ENCODE measurements at places on chromosomes 7 and 10.

DNA sequence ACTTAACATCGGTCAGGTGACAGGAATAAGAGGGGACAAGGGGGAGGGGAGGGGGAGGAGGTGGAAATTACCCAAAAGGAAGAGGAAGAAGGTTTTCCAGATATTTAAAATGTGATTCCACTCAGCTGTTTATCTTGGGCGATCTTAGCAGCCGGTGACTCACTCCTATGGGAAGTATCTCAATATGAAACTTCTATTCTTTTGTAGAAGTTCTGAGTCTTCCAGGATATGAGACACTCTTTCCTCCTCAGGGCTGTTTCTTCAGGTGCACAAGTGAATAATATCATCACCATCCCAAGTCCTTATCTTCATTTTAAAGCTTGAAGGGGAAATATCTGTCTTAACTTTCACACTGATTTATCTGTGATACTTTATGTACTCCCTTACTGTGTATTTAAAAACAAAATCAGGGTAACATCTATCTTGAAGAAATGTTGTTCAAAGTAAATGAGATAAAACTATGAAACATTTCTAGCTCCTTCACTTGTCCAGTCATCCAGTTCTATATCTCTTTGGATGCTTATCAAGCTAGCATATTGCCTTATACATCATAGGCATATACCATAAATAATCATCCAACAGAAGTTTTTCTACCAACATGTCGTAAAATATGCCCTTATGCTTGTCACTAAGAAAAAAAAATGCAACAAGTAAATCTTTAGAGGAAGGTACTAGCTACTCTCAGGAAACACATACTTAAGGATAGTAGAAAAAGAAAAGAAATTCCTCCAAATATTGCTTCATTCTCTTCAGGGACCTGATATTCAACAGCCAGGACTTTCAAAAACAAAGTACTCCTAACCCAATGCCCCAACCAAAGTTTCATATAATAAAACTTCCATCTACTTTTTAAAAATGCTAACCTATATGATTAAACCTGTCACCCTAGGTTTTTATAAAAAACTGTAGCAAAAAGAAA, 13.7 kb downstream of the DOCK4 start:
- DNase-seq: no peak

DNA sequence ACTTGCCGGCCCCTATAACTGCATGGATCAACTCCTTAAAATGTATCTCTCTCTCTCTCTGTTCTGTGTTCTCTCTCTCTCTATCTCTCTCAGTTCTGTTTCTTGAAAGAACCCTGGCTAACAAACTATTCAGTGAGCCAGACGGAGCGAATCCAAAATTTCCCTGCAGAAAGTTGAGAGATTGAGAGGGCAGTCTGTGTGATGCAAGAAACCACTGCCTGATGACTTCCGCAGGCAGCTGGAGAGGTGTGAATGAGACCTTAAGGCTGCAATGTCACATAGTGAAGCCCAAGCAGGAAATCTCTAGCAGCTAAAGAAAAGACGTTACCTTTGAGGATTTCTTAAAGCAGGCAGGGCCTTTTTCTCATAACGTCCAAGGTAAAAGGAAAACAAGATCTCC, 17.3 kb downstream of the FAM107B start:
- DNase-seq: no peak

GRCh38 chr7:98217623-98218582, 6.7 kb downstream of the BHLHA15 start:
- DNase-seq: peak; percentile 96

DNA sequence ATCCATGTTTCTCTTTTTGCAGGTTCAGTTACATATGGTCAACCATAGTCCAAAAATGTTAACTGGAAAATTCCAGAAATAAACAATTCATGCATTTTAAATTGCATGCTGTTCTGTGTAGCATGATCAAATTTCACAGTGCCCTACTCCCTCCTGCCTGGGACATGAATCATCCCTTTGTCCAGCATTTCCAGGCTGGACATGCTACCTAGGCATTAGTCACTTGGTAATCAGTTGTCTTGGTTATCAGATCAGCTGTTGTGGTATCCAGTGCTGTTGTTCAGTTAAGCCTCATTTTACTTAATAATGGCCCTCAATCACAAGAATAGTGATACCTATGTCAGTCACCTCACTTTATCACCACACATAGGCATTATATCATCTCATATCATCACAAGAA, 7.3 kb upstream of the PNLIP start:
- no peak for DNase-seq

GRCh38 chr10:111705021-111705420, 478.5 kb downstream of the GPAM start:
- DNase-seq: no peak

- no peak for DNase-seq
Observed at GRCh38 chr7:20299647-20300312, 30.9 kb upstream of the ITGB8 start.

DNA sequence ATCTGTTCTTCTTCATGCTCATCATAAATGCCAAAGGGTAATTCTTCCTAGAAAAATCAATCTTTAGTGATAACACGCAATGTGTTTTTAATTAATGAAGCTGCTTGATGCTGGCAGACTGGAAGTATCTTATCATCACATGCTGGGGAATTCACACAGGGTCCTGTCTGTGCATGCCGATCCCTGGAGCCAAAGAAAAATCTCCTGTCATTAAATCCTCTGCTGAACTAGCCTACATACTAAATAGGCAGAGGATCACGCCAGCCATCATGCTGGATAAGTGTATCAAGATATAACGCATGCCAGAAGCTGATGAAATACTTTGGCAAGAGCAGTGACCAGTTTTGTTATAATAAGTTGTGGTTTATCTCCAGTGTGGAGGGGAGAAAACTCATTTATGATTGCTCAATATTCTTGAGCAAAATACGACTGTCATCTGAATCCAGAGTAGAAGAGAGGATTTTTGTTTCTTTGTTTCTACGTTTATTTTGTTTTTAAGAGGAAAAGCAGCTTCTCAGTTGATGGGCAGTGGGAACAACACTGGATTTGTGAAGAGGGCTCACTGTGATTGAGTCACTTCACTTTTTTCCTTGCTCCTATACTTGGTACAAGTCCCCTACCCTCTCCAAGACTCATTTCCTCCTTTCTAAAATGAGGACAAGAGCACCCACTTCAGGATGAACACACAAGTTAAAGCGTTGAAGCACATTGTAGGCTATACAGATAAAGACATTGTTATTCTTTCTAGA, 649.1 kb downstream of the TNS3 start:
- DNase-seq: no peak

DNA sequence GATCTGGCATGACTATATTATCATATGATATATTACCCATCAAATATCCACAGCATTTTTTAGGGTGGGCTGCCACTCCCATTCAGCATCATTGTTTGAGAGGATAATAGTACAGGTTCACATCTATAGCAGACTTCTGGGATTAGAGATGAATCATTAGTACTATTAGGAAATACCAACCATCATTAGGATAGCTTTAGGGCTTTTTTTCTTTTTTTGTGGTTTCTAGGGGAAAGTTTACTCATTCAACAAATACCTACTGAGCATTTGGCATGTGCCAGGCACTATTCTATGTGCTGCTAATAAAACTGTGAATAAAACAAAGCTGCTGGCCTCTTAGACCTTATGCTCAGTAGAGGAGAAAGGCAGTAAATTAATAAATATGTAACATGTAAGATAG, 40.6 kb downstream of the NHLRC2 start:
- no peak for DNase-seq

GRCh38 chr10:121668314-121669027, 70.2 kb upstream of the FGFR2 start:
- DNase-seq: no peak

GRCh38 chr10:79044036-79044632, 24.6 kb upstream of the ZMIZ1 start:
- no peak for DNase-seq

DNA sequence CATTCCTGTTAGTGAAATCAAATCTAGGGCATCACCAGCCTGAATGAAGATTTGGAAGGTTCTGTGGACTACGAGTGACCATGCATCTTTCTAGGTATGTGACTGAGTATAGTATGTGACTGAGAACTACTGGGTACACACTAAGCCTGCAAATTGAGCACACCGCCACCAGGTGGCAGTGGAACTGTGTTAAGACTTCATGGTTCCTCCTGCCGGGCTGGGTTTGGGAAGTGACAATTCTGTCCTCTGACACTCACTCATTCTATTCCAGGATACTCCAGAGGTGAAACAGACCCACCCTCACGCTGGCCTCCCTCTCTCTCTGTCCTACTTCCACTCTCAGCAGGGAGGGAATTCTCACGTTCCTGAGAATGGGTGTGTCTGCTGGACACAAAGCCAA, 84.0 kb upstream of the TMEM248 start:
- DNase-seq: peak; percentile 75

GRCh38 chr10:95315509-95315908, 24.7 kb upstream of the PDLIM1 start:
- no peak for DNase-seq

- peak; percentile 35 for DNase-seq
Observed at GRCh38 chr10:22816298-22816653, 101.9 kb upstream of the PIP4K2A start.

GRCh38 chr10:34786464-34786863, 28.6 kb downstream of the PARD3 start:
- no peak for DNase-seq

- DNase-seq: no peak
Observed at GRCh38 chr7:144256112-144256511, 8.5 kb downstream of the OR2A7 start.

- DNase-seq: no peak
Observed at GRCh38 chr7:94041529-94041928, 37.4 kb upstream of the BET1 start.

- peak; percentile 6 for DNase-seq
Observed at GRCh38 chr7:99559175-99559915, 903 bp downstream of the ZNF655 start.

GRCh38 chr7:27191161-27191731, 6.2 kb upstream of the HOXA11 start:
- no peak for DNase-seq

GRCh38 chr10:269440-270074, 134.3 kb downstream of the ZMYND11 start:
- DNase-seq: no peak

All from KBM-7 (cell line).